ENCODE measurements at places on chromosomes 16 and 17.

- no peak for DNase-seq
Measured at GRCh38 chr17:56313201-56313600, 159.9 kb downstream of the ANKFN1 start.

DNA sequence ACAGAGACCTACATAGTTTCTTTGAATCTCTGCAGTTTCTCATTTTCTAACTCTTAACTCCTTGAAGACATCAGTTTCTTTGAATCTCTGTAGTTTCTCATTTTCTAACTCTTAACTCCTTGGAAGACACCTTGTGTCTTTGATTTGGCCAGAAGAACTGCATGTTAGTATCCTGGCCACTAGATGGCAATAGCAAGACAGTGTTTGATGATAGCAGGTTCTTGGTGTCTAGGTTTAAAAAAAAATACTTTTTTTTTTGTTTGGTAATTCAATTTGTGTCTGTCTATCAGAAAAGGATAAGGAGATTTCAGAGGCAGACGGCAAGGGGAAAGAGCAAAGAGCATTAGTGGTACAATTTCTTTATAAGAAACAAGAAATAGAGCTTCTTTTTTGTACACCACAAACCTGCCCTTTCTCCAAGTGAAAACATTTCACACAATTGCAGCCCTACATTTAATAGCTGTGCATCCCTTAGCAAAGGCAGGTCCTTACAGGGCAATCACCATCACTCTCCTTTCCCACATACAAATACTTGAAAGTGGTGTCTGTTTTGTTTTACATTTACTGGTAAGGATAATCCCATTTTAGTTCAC, 1324.9 kb upstream of the CDH8 start:
- DNase-seq, result no peak

DNA sequence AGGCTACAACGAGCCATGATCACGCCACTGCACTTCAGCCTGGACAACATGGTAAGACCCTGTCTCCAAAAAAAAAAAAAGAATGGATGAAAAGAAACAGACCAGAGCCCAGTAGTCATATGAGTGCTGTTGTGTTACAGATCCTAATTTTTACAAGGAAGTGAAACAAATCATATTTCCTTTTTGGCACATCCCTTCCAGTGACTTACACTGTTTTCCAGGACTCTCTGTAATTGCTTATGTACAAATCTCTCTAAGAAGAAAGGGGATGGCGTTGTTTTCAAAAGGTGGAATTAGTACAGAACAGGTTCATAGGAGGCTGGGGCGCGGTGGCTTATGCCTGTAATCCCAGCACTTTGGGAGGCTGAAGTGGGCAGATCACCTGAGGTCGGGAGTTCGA, 19.8 kb upstream of the ZNF594 start:
- DNase-seq, result no peak

- no peak for DNase-seq
Measured at GRCh38 chr17:31061678-31062077, 33.1 kb upstream of the NF1 start.

GRCh38 chr16:69909760-69910159, 41.4 kb upstream of the CLEC18A start:
- no peak for DNase-seq

- no peak for DNase-seq
Measured at GRCh38 chr16:25110387-25110947, 1.1 kb upstream of the LCMT1 start.

DNA sequence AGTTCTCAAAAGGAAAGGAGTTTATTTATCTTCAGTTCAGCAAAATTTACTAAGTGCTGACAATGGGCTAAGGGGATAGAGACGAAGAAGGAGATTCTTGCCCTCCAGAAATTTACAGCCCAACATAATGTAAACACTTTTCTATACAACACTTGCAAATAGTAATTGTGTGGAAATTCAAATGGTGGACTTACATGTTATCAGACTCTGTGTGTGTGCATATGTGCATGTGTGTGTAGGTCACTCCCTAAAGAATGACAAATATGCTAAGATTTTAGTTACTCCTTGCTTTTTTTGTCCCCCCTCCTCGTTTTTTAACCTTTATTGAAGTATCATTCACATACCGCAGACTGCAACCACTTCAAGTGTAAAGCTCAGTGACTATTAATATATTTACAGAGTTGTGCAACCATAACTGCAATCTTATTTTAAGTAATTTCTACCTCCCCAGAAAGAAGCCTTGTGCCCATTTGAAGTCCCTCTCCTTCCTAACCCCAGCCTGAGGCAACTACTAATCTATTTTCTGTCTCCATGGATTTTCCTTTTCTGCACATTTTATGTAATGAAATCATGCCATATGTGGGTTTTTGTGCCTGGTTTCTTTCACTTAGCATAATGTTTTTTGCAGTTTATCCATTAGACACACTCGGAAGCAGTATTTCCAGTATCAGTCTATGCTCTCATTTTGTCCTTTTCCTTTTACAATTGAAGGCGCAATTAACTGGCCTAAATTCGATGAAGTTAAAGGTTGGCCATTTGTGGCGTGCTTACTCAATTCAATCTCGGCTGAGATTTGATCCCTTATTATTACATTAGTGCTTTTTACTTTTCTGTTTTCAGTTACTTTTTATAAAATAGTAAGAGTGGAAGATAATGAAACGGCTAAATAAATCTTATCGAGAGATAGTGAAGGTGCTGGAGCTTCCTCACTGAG, 318.4 kb downstream of the HAPSTR1 start:
- DNase-seq, result no peak

DNA sequence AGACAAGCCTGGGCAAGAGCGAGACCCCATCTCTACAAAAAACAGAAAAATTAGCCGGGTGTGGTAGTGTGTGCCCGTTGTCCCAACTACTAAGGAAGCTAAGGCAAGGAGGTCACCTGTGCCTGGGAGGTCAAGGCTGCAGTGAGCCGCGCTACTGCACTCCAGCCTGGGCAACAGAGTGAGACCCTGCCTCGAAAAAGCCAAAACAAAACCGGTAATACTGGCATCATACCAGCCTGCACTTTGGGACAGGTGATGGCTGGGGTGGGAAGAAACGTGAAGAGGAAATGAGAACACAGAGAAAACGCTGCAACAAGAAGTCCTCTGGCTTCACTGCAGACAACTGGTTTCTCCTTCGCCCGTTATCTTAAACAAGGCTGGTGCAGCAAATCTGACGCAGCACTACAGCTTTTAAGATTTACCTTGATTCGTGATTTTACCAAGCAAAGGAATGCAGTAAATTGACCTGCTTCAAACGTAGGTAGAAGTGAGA, 725 bp upstream of the CASC3 start:
- no peak for DNase-seq

DNA sequence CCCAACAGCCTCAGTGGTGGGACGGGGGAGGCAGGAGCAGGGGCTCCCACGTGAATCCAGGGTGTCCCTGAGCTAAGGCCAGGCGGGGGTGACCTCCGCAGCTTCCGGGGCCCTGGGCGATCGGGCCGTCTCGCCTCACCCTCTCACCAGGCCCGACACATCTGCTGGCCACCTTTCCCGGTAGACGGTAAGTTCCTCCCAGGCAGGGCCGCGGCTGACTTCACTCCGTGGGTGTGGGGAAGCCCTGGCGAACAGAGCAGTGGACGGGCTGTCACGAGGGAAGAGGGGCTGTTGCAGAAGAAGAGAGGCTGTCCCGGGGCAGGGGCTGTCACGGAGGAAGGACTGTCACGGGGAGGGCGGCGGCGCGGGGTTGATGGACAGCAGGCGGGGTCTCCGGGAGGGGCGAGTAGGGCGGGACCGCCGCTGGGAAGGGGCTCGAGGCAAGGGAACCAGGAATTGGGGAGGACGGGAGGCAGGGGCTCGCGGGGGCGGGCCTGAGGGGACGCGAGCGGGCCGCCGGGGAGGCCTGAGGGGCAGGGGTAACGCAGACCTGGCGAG, 498 bp downstream of the PKMYT1 start:
- no peak for DNase-seq

DNA sequence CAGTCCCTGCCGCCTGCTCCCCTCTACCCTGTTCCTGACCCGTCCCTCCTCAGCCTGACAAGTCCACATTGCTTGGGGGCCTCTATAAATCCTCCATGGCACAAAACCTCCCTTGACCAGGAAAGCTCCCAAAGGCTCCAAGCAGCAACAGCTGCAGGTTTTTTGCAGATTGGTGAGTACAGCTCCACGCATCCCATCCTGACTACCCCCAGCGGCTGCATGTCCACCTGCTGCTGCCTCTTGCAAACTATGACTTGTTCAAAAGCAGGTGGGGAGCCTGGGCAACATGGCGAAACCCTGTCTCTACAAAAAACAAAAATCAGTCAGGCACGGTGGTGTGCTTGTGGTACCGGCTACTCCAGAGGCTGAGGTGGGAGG, 122.8 kb downstream of the ANKRD11 start:
- no peak for DNase-seq

GRCh38 chr17:42683407-42684034, 1.2 kb downstream of the CNTNAP1 start:
- DNase-seq, result no peak

- DNase-seq, result no peak
Measured at GRCh38 chr16:9205661-9206060, 114.2 kb downstream of the HAPSTR1 start.

DNA sequence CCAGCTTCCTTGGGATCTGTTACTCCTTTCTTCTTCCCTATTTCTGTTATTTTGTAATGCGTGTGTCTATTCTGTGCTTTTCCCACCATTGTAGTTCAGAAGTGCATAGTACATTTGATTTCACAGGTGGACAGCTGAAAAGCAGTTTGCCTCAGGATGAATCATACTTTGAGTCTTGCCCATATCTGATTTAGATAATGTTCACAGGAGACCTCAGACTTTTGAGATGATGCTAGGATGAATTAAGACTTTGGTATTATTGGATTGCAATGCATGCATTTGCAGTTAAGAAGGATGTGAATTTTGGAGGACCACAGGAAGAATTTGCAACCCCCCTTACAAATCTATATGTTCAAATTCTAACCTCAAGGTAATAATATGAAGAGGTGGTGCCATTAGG, 769.6 kb downstream of the CDH11 start:
- DNase-seq, result no peak

GRCh38 chr17:59266745-59267144, 46.4 kb downstream of the GDPD1 start:
- no peak for DNase-seq

- DNase-seq, result no peak
Measured at GRCh38 chr17:33038740-33039139, 47.1 kb downstream of the SPACA3 start.

DNA sequence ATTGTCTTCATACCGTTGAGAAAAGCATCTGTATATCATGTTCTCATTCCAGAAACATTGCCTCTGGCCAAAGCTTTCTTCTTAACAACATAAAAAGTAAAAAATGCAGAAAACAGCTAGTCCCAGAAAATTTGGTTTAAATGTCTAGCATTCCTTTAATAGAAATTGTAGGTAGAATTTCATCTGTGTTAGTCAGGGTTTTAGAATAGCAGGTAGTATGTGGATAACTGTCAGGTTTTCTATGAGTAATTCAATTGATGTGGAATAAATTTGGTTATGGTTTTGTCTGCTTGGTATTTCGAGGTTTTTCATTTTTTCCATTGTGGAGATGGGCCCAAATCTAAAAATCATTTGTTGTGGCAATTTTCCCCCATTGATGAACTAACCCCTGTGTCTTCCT, 616.7 kb downstream of the KCNJ2 start:
- DNase-seq, result no peak

DNA sequence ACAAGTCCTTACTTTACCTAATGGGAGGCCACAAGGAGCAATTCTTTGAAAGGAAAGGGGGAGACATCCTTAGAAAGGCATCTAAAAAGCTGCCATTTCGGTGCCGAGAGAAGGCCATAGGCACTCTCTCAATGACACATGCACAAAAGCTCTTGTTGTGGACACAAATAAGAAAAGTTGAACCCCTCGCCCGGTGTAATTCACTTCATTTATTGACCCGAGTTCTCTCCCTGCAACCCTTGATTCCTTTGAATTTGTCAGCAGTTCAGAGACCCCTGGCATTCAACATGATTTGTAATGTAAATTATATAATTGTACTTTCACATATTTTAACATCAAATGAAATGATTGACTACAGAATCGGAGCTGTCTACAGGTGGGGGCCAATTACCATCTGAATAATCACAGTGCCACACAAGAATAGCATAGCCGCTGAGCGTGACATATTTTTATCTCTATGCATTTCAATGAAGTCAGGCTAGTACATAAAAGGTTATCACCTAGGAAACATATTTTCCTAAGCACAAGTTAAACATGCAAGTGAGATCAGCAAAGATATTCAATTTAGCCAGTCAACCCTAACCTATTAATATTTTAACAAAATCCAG, 66.7 kb downstream of the IRX6 start:
- DNase-seq, result no peak

DNA sequence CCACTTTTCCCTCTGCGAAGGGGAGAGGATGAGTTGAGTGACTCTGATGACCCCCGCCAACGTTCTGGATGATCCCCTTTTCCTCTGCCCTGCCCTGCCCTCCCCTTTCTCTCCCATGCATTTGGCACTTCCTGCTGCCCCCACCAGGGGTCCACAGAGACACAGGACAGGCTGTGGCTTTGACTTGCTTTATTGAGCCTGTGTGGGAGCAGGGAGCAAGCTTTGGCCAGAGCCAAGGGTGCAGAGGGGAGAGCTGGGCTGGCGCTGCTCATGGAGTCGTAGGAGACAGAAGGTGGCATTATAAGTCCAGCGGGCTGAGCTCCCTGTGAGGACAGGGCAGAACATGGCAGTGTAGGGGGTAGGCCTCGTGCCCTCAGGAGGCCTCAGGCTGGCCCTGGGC, 1.6 kb downstream of the PPY start:
- DNase-seq, result no peak

DNA sequence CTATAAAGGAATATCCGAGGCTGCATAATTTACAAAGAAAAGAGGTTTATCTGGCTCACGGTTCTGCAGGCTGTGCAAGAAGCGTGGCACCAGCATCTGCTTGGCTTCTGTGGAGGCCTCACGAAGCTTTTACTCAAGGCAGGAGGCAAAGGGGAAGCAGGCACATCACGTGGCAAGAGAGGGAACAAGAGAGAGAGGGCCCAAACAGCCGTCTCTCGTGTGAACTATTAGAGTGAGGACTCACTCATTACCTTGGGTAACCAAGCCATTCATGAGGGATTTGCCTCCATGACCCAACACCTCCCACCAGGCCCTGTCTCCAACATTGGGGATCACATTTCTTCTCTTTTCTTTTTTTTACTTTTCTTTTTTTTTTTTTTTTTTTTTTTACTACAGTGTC, 7.5 kb upstream of the ALKBH5 start:
- no peak for DNase-seq

GRCh38 chr17:8384801-8385378, 1.9 kb upstream of the RPL26 start:
- DNase-seq, result no peak

DNA sequence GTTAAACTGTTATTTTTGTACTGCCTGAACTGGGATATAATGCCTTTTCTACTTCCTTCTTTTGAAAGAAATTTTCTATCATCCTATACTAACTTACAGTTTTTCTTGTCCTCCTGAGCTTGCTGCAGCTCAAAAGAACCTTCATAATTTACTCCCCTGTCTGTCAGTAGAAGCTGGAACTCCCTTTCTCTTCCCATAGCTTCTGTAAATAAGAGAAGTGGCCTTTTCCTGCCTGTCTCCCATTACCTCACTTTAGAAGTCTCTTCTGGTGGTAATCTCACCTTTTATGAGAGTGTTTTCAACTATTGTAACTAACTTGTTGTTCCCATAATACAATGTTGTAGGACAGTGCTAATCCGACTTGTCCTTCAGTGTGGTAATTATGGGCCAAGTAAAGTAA, 246.7 kb upstream of the TBX2 start:
- DNase-seq, result no peak
